Epithelial cell of proximal tubule (primary cell): ENCODE measurements at places on chromosomes 7 and 10.

GRCh38 chr7:114691605-114692004 lies 230.3 kb upstream of the MDFIC start:
- no peak for DNase-seq

DNA sequence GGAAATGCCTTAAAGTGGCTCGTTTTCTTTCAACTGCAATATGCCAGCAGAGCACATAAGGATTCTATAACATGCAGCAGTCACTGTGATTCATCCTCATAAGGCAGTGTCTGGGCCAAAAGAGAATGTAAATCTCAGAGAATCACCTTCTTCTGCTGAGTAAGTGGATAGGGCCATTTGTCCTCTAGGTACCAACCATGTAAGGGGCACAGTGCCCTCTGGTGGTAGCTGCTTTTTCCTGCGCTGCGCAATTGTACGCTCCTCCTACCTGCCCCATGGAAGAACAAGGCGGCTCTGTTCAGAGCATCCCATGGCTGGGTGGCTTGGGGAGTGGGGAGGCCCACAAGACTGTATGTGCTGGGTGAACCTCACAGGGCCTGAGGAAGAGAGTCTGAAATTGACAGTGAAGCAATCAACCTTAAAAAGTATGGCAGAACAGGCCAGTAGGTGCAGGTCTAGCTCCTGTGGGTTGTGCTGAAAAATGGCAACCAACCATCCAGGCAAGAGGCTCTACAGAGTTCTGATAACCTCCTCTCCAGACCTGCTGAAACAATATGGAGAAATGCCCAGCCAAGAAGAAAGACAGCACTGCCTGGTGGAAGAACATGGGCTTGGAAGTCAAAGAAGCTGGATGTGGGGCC lies 78.6 kb upstream of the C10orf90 start:
- peak; percentile 22 for DNase-seq

GRCh38 chr10:49005270-49005669 lies 65.6 kb upstream of the LRRC18 start:
- no peak for DNase-seq

- no peak for DNase-seq
Observed at GRCh38 chr7:157622408-157623205, 285.8 kb downstream of the DNAJB6 start.

DNA sequence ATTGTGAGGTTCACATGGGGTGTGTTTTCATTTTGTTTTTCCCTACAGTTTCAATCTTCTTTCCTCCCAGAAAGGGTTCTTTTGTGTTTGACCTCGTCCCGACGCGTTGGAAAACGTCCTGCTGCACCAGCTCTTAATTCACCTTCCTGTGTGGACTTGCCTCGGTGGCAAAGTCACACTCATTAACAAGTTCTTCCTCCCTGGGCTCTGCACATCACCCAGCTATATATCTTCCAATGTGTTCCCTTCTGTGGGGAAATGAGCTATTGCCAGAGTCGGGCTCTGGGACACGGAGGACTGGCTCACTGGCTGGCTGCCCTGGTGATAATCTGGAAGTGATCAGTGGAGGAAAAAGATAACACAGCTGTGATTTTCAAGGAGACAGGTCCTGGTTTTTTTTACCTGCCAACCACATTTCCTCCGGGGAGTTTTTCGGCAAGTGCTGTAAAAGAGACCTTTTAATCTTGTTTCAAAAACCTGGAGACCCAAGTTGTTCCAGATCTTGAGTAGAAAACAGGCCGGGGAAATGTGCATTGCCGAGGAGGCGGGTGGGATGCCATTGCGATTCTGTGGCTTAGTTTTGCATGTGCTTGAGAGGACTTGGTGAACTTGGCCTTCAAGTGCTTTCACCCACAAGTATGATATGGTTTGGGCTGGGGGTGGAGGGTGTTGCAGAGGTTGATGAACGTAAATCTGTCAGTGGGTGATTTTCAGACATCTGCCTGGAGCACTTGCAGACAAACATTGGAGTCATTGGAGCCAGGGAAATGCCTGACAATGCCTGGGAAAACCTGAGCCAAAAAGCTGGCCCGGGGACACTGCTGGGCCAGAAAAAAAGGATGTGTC lies 96.5 kb upstream of the CREB5 start:
- no peak for DNase-seq

GRCh38 chr7:99000196-99000903 lies 122.0 kb downstream of the TRRAP start:
- no peak for DNase-seq

DNA sequence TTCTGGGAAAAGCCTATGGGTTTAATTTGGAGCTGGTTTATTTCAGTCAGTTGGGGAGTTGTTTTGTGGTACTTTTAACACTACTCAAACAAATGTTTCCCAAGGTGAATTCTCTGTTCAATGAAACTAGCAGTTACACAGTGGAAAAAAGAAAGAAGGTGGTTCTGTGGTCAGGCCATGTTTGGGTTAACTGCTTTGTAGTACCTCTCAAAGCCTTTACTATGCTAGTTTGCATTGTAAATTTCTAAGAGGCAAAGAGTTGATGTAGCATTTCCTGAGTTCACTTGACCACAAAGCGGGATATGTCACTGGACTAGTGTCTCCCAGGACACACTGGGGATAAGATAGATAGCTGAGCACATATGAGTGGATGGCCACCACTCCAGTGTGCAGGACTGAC lies 145.4 kb downstream of the KIF20B start:
- no peak for DNase-seq

DNA sequence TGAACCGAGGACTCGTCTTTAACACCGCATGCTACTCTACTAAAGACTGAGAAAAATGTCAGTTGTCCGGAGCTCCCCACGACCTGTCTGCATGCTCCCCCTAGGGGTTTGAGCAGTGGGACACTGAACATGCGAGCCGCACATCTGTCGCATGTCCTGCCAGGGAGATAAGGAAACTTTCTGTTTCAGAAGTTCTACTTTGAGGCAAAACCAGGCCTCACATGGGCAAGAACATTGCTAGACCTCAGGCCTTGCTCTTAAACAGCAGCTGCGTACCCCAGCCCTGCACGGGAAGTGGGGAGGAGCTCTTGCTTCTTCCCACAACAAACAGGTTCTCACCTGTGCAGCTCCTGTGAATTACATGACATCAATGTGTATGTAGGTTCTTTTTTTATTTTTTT lies 30.3 kb upstream of the HERPUD2 start:
- DNase-seq, result no peak

GRCh38 chr7:95473276-95473985 lies 12.3 kb upstream of the ASB4 start:
- no peak for DNase-seq

DNA sequence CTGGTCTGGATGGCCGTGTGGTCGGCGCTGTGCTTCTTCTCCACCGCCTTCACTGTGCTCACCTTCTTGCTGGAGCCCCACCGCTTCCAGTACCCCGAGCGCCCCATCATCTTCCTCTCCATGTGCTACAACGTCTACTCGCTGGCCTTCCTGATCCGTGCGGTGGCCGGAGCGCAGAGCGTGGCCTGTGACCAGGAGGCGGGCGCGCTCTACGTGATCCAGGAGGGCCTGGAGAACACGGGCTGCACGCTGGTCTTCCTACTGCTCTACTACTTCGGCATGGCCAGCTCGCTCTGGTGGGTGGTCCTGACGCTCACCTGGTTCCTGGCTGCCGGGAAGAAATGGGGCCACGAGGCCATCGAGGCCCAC lies 1.1 kb downstream of the FZD9 start:
- no peak for DNase-seq

- DNase-seq, result no peak
Observed at GRCh38 chr10:20593649-20594048, 303.5 kb downstream of the NEBL start.

DNA sequence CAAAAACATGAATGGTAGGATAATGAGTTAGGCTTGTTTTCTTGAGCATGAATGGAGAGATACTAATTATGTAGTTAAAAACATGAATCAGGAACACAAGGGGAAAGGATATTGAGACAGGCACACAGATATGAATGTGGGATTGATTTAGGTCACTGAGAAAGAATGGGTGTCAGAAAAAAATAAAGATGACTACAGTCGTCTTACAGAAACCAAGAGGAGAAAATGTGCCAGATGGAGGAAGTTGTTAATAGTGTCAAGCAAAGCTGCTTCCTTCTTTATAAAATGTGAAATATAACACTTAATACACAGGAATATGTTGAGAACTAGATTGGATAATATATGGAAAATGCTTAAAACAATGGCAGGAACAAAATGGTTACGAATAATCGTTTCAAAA lies 173.3 kb upstream of the BET1 start:
- no peak for DNase-seq

- DNase-seq, result no peak
Observed at GRCh38 chr7:28478656-28479055, 66.3 kb downstream of the CREB5 start.

- no peak for DNase-seq
Observed at GRCh38 chr7:34013421-34013820, 108.1 kb downstream of the BMPER start.

DNA sequence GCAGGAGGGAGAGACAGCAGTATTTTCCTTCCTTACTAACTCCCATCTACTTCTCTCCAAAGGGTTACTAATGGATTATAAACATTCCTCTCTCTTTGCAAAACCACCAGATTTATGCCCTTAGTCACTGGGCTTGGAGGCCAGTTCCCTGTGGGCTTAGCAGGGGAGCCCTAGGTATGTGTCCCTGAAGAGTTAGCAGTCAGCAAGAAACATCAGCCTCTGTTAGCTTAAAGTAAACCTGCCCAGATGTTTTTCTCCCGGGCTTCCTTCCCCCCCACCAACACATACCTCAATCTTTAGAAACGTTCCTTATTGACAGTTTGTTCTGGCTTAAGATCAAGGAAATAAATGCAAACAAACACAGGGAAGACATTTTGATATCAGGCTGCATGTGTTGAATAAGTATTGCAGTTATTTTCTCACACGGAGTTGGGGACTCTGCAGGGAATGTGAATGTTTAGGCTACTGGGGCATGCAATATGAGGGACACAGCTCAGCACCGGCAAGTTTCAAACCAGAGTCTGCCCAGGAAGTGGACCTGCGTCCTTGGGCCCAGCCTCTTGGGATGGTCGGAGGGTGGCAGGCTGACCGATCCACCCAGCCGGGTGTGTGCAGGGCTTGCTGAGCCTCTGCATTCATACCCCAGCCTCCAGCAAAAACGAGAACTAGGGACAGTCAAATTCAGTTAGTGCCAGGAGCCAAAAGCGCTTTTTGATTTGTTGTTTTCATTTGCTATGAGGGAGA lies 252.0 kb upstream of the GRB10 start:
- no peak for DNase-seq

DNA sequence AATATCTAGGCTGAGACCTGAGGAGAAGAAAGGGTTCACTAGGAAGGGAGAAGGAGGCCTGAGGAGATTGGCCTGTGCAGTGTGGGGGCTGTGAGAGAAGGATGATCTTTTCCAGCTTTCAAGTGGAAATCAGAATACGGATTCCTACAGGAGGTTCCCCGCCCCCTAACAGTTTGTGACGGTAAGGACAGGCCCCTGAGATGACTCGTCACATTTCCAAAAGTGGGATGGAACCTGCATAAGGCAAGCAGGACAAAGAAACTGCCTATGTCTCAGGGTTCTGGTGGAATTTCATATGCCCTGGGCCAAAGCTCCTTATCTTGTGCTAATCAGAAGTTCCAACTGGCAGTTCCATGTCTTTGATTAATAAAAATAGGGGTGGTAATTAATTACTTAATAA lies 275.6 kb downstream of the SNX10 start:
- DNase-seq, result no peak

- no peak for DNase-seq
Observed at GRCh38 chr10:24944512-24945255, 7.7 kb downstream of the PRTFDC1 start.

DNA sequence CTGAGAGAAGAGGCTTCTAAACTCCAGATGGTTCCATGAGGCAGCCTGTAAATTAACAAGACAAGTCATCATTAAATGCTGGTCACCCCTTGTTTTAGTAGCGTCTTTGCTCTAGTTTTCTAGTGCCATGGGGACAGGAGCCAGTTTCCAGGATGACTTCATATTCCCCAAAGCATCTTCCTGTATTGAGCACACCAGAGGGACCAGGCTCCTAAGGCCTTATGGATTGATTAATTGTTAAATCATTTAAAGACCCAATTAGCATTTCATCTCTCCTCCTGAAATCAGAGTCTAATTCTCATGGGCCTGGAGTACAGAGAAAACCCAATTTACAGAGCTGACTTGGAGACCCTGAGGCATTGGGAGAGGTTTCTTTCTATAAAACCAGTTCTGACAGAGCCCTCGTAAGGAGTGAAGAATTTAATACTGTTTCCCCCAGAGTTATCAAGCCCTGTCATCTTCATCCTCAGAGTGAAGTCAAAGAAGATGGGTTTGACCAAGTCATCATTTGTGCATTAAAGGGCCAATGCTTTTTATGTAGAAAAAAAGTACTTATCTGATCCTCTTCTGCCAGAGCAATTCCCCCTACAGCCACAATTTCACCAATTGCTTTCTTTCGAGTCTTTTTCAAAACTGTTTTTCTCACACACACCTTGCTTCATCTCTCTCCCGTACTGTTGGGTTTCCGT lies 678.7 kb downstream of the SDK1 start:
- DNase-seq, result no peak

DNA sequence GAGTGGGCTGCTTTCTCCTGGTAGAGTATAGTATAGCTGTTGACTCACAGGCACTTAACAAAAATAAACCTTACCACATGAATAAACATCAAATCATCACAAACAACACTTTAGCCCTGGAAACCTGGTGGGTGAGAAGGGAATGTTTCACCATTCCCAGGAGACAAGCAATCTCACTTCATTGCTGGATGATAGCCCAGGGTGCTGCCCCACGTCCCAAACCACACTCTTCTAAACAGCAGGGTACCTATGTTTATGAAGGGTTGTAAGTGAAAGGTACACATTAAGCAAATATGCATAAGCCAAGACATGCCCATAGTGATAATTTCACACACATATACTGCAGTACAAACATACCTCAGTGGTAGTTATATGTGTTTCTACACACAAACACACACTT lies 276.2 kb downstream of the FGFR2 start:
- no peak for DNase-seq

- no peak for DNase-seq
Observed at GRCh38 chr7:117090791-117091190, 137.5 kb downstream of the ST7 start.

DNA sequence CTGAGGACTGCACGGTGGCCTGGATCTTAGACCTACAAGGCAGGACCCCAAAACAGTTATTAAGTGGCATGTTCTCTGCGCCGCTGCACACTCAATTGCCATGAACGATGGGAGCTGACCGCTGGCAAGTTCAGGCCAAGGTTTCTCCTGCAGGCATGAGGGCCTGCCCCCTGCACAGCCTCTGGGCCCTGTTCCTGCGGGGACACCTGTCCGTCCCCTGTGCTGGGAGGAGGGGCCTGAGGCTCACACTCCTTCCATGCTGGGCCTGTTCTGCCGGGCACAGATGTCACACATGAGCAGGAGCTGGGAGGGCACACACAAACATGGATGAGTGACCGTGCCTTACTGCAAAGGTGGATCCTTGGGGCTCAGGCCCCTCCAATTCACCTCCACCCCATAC lies 90.0 kb downstream of the PTPRN2 start:
- DNase-seq, result no peak
